ENCODE measurements at places on chromosomes 16 and 17.

DNA sequence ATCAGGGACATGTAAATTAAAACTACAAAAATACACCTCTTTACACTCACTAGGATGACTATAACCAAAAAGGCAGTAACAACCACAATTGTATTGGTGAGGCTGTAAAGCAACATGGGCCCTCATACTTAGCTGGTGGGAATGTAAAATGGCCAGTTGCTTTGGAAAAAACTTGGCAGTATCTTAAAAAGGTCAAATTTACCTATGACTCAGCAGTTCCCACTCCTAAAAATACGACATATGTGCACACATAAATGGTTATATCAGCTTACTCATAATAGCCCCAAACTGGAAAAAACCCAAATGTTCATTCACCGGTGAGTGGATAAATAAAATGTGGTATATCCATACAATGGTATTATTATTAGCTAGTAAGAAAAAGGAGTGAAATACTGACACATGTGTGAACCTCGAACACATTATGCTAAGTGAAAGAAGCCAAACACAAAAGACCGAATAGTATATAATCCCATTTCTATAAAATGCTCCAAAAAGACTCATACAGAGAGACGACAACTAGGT, 391.4 kb downstream of the NPIPA8 start:
- no peak for DNase-seq

DNA sequence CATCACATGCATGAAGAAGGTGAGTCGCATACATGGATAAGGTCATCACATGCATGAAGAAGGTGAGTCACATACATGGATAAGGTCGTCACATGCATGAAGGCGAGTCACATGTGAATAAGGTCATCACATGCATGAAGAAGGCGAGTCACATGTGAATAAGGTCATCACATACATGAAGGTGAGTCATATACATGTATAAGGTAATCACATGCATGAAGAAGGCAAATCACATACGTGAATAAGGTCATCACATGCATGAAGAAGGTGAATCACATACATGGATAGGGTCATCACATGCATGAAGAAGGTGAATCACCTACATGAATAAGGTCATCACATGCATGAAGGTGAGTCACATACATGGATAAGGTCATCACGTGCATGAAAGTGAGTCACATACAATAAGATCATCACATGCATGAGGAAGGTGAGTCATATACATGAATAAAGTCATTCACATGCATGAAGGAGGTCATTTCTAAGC, 105.1 kb upstream of the SDK2 start:
- no peak for DNase-seq

DNA sequence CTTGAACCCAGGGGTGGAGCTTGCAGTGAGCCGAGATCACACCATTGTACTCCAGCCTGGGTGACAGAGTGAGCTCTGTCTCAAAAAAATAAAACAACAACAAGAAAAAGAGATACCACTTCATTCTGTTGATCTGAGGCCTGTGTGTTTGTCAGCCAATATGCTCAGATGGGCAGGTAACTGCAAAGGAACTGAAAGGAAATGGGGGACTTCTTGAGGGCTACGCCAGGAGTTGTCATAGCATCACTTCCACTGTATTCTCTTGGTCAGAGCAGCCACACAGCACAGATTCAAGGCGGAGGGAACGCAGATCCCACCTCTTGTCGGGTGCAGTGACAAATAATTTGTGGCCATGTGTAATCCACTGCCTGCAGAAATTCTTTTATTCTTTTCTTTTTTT, 73.9 kb upstream of the AKTIP start:
- DNase-seq = no peak

- DNase-seq = peak; percentile 77
These were observed 790 bp downstream of the TRADD start for GRCh38 chr16:67158637-67159600.

- DNase-seq = no peak
These were observed 29.5 kb upstream of the RPH3AL start for GRCh38 chr17:381941-382643.

- DNase-seq = no peak
These were observed 5.0 kb downstream of the RPL19 start for GRCh38 chr17:39205112-39205526.

DNA sequence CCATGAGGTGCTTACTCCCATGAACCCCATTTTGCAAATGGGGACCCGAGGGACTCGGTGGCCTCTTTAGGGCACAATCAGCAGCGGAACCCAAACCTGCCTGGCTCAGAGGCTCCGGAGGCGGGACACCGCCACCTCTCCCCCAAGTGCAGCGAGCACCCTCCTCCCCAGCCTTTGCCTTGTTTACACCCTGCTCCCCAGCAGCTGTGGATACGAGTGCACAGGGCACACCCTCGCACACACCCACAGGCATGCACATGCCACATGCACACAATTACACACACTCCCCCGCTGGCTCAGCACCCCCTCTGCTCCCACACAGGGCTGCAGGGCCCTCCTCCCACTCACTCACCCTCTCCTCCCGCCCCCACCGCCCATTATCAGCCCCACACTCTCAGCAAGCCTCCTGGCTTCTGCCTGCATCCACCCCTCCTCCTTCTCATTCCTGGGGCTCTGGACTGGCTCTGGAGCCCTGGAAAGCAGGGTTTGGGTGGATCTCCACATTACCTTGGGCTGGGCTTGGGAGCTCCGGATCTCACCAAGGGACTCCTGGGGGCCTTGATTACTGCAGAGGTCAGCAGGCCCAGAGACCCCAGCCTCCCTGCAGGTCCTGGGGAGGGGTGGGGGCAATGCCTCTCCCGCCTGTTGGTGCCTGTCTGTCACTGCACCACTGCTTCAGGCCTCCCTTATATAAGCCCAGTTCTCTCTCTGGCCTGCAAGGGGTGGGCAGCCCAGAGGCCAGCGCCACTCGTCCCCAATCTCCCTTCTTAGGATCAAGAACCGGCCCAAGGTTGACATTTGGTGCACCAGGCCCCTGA, 6.4 kb downstream of the PDK2 start:
- DNase-seq = no peak

- DNase-seq = peak; percentile 33
These were observed 2.4 kb downstream of the TANC2 start for GRCh38 chr17:62968445-62968923.

- DNase-seq = no peak
These were observed 7.6 kb downstream of the CYTH1 start for GRCh38 chr17:78774453-78774852.

DNA sequence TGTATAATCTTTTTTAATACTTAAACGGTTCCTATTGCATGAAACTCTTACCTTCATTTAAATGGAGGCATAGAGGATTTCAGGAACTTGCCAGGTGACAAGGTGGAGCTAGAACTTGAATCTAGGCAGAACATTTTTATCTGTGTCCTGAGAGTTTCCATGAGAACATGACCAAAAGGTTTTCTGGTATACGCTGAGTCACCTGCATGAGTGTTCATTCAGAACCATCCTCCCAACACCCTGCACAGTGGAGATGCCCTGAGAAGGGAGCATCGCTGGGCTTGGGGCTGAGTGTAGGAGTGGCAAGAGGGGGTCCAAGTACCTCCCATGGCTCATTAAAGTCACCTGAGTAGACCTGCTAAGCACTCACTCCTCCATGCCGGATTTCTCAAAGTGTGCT, 169.7 kb upstream of the CACNG5 start:
- DNase-seq = no peak

DNA sequence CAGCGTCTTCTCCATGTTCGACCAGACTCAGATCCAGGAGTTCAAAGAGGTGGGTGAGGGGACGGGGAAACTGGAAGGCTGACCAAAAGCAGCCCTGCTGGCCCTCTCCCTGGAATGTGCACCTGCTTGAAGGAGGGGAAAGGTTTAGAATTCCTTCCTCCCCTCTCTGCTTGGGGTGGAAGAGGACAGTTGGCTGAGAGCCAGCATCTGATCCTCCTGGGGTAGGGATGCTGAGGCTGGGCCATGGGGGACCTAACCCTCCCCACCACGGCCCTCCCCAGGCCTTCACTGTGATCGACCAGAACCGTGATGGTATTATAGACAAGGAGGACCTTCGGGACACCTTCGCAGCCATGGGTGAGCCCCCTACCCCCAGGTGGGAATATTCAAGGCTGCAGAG, 1.3 kb downstream of the MYL11 start:
- DNase-seq = no peak

- DNase-seq = peak; percentile 68
These were observed 4.0 kb upstream of the RPL38 start for GRCh38 chr17:74199306-74200092.

GRCh38 chr17:17391668-17392370, 85.0 kb upstream of the MED9 start:
- DNase-seq = peak; percentile 54

DNA sequence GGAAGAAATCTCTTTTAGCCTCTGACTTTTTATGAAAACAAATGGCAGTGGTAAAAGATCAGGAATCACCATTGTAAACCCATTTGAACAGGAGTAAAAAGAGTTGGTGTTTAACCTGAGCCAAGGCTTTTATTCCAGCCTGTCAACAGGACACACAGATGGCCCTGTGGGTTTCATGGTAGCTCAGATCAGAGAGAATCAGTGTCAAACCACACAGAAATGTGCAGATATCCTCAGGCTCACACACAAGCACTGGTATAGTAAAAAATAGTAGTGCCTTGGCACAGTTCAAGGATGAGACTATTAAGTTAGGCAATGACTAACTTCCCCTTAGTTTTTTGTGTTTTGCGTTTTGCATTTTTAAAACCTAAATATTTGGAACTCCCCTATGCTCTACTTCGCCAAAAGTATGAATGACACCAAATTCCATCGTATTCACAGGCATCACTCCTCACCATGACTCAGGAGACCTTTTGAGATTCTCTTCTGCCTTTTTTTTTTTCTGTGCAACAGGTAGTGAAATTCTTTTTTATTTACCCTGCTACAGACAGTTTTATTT, 1200.0 kb downstream of the CDH11 start:
- DNase-seq = no peak

DNA sequence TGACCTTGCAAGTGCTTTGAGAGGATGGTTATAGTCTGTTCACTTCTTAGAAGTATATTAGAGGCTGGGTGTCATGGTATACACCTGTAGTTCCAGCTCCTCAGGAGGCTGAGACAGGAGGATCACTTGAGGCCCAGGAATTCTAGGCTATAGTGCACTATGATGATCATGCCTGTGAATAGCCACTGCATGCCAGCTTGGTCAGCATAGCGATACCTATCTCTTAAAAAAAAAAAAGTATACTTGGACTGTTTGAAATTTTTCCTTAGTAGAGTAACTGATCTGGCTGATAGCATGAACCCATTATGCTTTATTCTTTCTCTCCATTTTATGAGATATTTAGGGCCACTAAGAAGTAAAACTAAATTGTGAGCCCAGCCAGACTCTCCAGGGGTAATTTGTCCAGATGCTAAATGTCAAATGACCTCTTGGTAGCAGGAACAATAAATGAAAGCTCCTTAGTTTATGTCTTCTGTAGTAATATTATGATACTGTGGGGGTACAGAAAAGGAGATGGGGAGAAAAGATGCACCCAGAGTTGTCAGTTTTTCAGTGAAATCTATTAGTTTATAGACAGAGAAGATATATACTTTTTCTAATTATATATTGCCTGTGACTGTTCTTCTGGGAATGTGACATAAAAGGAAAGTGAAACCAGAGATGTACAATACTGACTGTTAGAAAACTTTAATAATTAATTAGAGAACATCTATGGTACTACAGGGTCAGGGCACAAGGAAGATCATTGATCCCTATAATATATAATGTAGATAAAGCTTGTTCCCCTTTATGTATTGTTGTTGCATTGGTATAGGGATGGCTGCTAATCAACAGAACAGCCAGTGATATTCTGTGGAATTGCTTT, 335.3 kb upstream of the TBX2 start:
- DNase-seq = no peak

- DNase-seq = no peak
These were observed 32.6 kb downstream of the PMP22 start for GRCh38 chr17:15232517-15232915.

DNA sequence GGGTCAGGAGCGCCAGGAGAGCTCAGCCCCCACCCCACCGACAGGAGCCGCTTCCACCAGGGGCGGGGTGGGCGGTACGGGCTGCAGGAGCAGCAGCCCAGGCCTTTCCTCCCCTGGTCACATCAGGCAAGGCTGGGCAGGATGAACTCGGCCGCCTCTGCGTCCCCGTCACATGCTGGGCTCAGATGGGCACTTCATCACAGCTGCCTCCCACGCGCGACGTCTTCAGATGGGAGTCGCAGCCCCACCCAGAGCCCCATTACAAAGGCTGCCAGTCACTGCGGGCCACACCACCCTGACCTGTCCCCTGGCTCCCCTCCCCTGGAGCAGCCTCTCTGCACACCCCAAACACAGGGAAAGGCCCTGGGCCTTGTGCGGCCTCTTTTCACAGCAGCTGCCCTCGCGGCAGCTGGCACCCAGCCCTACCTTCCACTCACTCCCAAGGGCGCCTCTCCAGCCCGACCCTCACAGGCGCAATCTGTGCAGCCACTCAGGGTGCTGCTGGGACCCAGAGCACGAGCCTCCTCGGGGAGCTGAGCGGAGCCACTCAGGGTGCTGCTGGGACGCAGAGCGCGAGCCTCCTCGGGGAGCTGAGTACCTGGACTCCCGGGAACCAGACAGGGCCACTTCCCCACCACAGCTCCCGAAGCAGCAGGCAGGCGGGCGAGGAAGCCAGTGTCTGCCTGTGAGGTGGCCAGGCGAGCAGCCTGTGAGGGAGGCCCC, 4.7 kb downstream of the ZNF598 start:
- no peak for DNase-seq

DNA sequence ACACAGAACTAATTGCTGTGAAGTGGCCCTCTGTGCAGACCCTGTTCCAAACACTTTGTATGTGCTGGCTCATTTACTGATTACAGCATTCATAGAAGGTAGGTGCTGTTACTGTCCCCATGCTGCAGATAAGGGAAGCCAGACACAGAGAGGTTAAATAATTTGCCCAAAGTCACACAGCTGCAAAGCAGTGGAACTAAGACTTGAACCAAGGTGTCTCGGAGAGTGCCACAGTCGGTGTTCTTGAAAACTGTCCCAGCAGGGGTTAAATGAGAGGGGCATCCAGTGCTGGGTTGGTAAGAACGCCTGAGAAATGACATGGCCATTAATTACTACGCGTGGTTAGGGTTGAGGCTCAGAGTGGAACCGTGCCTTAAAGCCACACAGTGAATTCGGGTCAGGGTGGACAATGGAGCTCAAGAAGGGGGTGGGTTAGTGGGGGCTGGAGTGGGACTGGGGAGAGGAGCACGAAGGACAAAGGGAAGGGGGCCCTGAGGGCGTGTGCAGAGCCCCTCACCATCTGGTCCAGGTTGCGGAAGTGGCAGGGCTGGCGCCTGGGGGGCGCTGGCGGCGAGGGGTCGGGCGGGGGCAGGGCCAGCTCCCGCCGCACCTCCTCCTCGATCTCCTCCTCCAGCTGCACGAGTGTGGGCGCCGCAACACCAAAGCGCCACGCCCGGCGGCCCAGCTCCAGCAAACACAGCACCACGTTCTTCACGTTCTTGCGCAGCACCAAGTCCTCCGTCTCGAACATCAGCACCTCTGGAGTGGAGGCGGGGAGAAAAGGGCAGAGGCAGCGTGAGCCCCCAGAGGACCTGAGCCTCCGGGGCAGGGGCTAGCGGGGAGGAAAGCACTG, 3.3 kb downstream of the GAS2L2 start:
- no peak for DNase-seq

- no peak for DNase-seq
These were observed 65.9 kb downstream of the METRNL start for GRCh38 chr17:83145358-83145738.

GRCh38 chr17:35778641-35779196, 16.7 kb downstream of the MMP28 start:
- DNase-seq = no peak

Measured in activated CD8-positive, alpha-beta memory T cell treated with anti-CD3 and anti-CD28 coated beads, Interleukin-2, amount 50 U/mL, for 4 hours (primary cell).